ENCODE measurements at places on chromosomes 6 and 20.

DNA sequence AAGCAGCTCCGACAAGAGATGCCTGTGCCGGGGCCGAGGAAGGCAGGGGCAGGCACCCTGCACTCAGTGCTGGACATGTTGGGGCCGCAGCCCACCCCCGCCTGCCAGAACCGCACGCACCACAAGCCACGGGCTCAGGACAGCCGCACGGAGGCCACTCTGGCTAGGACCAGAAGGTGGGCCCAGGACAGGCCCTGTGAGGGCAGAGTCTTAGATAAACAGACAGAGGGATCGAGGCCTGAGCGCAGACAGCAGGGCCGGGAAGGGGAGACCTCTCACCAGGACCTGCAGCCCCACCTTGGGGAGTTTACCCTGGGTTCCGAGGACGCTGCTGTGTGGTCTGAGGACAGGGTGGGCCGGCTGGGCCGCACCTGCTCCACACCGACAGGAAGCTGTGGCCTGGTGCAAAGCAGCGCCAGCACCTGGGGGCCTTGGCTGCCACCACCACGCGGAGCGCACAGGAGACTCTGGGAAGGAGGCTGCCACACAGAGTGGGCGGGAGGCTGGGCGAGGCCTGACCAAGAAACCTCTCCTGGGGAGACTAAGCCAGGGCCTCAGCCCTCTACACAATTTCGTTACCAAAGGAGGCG lies 32.0 kb downstream of the KCNQ2 start:
- no peak for DNase-seq

DNA sequence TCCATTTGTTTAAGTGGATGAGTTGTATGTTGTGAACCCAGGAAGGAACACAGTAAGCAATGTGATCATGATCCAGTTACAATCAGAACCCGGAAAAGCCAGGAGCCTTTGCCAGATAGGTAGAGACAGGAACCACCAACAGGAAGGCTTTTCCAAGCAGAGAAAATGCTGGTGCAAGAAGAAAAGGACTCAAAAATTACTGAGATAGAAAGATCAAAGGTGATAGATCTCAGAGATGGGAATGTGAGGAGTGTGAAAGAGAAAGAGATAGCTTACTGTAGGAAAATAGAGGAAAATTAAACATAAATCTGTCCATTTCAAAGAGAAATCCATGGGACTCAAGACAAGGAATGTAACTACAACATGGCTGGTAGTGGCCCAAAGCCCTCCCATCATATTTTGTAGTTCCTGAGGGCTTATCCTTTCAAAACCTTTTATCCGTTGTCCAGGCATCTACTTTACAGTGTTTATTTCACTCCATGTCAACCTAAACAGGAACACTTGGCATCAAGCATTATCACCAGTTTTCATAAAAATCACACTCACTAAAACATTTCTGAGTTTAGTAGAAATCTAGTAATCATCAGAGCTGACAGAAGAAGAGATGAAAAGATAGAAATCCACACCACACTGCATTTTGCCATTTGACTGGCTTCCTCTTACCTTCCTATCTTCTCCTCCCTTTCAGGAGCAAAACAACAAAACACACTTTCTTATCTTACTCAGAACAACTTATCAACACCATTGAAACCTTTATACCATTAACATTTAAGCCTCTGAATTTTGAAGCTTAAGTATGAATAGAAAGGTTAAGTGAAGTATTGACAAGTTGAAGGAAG lies 44.5 kb upstream of the STXBP5 start:
- no peak for DNase-seq

- DNase-seq, result no peak
Observed at GRCh38 chr6:159639721-159640120, 53.3 kb downstream of the SOD2 start.

GRCh38 chr20:9200196-9200595 lies 131.3 kb downstream of the PLCB4 start:
- DNase-seq, result no peak

Measured in neuronal stem cell (in vitro differentiated cells).